ENCODE measurements at places on chromosomes 1 and 21. TPM values are rescaled to one million over a fixed set of nuclear protein-coding genes. Genes with fewer than 3 reads are reported as not detected.

GRCh38 chr1:237851210-237851845 lies 39.4 kb downstream of the ZP4 start:
- no peaks in the 10 kb centered on the region for H3K27me3 ChIP-seq
- peak; percentile 30 for DNase-seq
- H3K27ac ChIP-seq: no peak overlapping the region
- no peaks in the 10 kb centered on the region for H3K36me3 ChIP-seq
- no peak overlapping the region for H3K4me3 ChIP-seq

GRCh38 chr1:214638997-214639396 lies 36.0 kb downstream of the CENPF start:
- DNase-seq: no peak
- H3K4me1 ChIP-seq: peaks cover 31% of the 10 kb centered on the region
- peaks cover 36% of the 10 kb centered on the region for H3K36me3 ChIP-seq
- H3K4me3 ChIP-seq: no peak overlapping the region

DNA sequence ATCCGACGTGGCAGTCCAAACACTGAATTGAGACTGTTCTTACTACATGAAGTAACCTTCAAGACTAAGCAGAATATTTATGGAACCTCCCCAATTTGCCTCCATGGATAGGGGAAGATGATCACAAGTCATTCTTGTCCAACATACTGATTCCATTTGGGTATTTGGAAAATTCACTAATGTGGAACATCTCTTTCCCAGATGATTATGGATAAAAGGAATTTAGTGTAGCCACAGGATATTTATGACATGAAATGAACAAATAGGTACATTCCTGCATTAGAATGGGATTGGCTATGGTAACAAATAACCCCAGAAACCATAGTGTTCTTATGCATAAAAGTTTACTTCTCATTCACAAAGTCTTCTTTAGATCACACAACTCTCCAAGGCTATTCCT lies 40.2 kb upstream of the SGIP1 start:
- no peak overlapping the region for H3K27ac ChIP-seq
- peaks cover 15% of the 10 kb centered on the region for H3K27me3 ChIP-seq
- no peaks in the 10 kb centered on the region for H3K36me3 ChIP-seq

The SYPL2 gene
- 0.10 TPM for total RNA-seq

The KRTAP7-1 gene
- total RNA-seq: not detected

All from activated T-cell treated with anti-CD3 and anti-CD28 coated beads, Interleukin-2, amount 50 U/mL, for 72 hours (primary cell).